ENCODE measurements at places on chromosomes 1 and 21. TPM values are rescaled to one million over a fixed set of nuclear protein-coding genes. Genes with fewer than 3 reads are reported as not detected.

Gene FAM72D
- 3.8 TPM for total RNA-seq

Gene GBP7
- total RNA-seq = not detected

Gene HSD3B2
- total RNA-seq = not detected

Gene RHEX
- not detected for total RNA-seq

Gene ADAMTS1
- total RNA-seq = 11.2 TPM

Gene CD1E
- total RNA-seq = not detected

Gene GPR52
- total RNA-seq = not detected

Gene MRPS21
- 28.2 TPM for total RNA-seq

Gene KHDC4
- 14.9 TPM for total RNA-seq

Gene C1QTNF12
- 0.21 TPM for total RNA-seq

Gene BTBD8
- total RNA-seq = 0.60 TPM

Gene HCN3
- total RNA-seq = not detected

Gene NPPA
- not detected for total RNA-seq

Gene TRAPPC10
- total RNA-seq = 16.5 TPM

Gene MAD2L2
- 134 TPM for total RNA-seq
